ENCODE measurements at places on chromosomes 7 and 10. TPM values are rescaled to one million over a fixed set of nuclear protein-coding genes. Genes with fewer than 3 reads are reported as not detected.

DNA sequence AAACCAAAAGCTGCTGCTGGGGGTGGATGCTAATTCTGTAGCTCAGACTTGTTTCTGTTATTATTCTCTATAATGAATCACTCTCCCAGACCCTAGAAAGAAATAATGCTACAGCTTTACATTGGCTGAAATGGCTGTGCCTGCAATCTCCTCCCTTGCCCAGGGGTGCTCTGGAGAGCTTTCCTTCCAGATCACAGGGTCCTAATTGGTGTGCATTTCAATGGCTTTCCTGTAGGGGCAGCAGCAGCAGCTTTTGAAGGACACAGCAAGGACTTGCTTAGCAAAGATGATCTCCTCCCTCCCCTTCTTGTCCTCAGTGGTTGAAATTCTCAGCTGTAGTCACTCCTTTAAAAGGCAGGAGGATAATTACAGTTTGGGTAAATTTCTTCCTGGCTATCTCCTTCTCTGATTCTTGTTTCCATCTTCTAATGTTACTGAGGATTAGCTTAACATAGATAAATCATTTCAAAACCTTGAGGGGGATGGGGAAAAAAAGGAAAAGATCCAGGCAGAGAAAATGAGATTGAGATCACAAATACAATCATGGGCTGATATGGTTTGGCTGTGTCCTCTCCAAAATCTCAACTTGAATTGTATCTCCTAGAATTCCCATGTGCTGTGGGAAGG lies 120.2 kb upstream of the CTTNBP2 start:
- DNase-seq, result peak; percentile 68

DNA sequence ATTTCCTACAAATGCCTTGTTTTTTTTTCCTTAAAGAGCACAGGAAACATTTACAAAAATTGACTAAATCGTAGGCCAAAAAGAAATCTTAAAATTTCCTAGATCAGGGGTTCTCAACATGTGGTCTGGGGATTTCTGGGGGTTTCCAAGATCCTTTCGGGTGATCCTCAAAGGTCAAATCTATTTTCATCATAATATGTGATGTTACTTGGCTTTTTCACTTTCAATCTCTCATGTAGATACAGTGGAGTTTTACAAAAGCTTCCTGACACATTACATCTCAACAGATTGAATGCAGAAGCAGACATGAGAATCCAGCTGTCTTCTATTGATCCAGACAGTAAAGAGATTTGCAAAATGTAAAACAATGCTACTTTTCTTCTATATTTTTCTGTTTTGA lies 497.3 kb downstream of the INHBA start:
- DNase-seq, result no peak

GRCh38 chr7:151687523-151688235 lies 168.0 kb upstream of the RHEB start:
- DNase-seq, result peak; percentile 82

DNA sequence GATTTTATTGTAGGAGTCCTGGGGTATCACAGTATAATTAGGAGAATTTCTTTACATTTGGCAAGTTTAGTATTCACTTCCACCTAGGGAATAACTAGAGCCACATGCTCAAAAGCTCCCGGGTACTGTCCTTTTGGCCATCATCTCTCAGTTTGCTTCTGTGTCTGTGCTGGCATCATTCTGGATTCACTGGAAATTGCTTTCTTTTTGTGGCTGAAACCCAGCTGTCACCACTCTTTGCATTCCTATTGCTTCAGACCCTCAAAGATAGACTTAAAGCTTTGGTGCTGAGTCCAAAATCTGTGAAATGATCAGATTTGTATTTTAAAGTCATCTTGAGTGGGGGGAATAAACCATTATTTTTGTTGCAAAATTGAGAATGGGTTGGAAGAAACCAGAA lies 8.9 kb downstream of the SDK1 start:
- no peak for DNase-seq

DNA sequence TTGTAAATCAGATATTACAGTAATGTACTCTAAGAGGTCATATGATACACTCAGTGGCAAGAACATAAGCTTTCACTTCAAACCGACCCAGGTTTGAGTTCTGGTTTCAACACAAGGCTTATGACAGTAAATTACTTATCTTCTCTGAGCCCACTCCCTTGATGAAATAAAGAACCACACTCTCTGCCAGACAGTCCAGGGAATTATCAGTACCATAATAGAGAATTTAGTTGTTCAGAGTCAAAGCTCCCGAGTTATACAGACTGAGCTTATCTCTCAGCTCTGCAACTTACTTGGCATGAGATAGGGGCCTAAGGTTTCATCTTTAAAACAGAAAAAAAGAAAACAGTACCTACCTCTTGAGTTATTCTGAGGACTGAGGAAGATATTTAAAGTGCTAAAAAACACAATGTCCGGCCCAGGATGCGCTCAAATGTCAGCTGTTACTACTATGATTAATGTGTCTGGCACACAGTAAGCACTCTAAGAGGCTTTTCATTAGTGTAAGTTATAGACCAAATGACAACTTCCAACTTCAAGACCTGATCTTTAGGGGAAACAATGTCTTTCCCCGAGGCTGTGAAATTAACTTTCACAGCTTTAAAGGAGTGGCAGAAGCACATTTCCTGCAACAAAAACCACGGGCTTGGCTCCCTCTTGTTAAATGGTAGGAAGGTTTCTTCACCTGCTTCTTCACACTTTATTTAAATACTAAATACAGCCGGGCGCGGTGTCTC lies 38.1 kb downstream of the UBE2H start:
- no peak for DNase-seq

Gene ADCK2
- polyA plus RNA-seq, result 18.8 TPM

DNA sequence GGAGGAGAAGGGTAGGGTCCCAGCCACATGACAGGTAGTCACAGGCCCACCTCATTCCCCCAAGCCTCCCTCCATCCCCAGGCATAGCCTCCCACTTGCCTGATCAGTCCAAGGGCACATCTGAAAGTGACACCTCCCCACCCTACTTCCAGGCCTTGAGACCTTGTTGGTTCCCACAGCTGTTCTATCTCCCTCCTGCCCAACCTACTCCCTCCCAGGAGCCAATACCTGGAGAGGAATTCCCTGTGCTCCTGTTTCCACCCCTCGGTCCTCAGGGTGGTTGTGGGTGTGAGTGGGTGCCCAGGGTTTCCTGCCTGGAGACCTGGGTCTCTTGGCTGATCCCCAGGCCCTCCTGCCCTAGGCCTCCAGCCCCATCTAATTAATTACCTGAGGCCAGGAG lies 11.6 kb upstream of the IMPDH1 start:
- DNase-seq, result no peak

Gene MEIG1
- 1.4 TPM for polyA plus RNA-seq

- no peak for DNase-seq
These were observed 16.4 kb upstream of the RALA start for GRCh38 chr7:39606941-39607340.

GRCh38 chr7:19619122-19619521 lies 89.7 kb downstream of the POLR1F start:
- DNase-seq, result no peak

Gene GATAD1
- 17.5 TPM for polyA plus RNA-seq

Gene SLC18A3
- polyA plus RNA-seq, result not detected

GRCh38 chr7:38321967-38322366 lies 48.5 kb upstream of the TARP start:
- no peak for DNase-seq

Gene ZPBP
- not detected for polyA plus RNA-seq

- DNase-seq, result peak; percentile 54
These were observed 54.7 kb upstream of the EBF3 start for GRCh38 chr10:130018730-130019185.

Gene CYP2E1
- 3.4 TPM for polyA plus RNA-seq

Gene HSPA12A
- 18.9 TPM for polyA plus RNA-seq

DNA sequence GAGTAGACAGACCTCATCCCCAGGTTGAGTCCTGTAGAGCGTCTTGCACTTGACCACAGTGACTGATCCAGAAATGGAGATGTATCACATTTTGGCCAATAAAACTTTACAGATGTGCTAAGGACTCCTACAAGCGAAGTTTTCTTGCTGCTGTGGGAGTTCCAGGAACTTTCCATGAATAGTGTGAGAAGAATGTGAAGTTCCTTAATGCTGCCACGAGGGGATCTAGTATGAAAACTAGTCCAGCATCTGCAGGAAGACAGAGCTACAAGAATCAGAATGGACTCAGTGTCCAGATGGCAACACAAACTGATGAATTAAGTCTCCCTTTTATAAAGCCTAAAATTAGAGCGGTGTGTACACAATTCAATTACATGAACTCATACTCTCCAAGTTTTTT lies 14.8 kb upstream of the LSM8 start:
- no peak for DNase-seq

GRCh38 chr7:101559586-101559985 lies 69.5 kb downstream of the MYL10 start:
- peak; percentile 22 for DNase-seq

Gene PPP1R9A
- 2.6 TPM for polyA plus RNA-seq

Gene GPR26
- not detected for polyA plus RNA-seq

DNA sequence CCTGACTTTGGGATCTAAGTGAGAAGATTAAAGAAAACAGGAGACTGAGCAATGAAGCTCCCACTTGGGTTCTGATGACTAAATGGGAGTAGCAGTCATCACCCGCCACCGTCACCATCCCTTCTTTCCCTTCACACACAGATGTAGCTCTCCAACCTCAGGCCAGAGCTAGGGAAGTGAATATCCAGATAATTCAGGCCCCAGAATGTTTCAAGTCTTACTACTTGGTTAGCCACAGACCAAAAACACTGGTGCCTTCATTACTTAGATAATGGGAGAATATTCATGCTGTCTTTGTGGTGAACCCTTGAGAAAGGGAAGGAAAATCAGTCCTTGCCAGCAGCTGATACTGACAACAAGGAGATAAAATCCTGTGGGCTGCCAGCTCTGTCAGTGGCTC lies 100.7 kb downstream of the OSBPL3 start:
- no peak for DNase-seq

Gene NRCAM
- polyA plus RNA-seq, result 16.8 TPM

Gene SPACDR
- polyA plus RNA-seq, result not detected

GRCh38 chr10:45373576-45374349 lies at the start of gene ALOX5:
TSS of gene ALOX5 (plus strand) at chr10:45374216. CDS start at chr10:45374280, 64 bp downstream.
- DNase-seq, result peak; percentile 83

Gene CARD11
- 0.22 TPM for polyA plus RNA-seq

DNA sequence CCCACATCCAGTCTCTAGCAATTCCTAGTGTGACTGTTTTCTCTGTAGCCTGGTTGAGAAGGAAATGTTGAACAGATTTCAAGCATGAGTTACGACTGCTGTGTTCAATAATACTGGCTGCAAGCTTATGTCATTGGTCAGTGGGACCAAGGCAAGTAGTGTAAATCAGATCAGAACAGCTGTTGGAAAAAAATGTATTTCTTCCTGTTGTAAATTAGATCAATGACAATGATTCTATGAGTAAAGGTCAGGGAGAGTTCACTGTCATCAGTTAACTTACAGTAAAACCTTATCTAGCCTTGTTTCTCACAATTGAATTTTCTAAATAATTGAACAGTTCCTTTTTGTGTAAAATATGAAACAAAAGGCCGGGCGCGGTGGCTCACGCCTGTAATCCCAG lies 6.7 kb downstream of the OTUD1 start:
- DNase-seq, result no peak

Gene GPR146
- polyA plus RNA-seq, result 7.6 TPM

- no peak for DNase-seq
These were observed 17.9 kb upstream of the LRRC18 start for GRCh38 chr10:48957361-48958151.

- no peak for DNase-seq
These were observed 26.2 kb upstream of the BMPR1A start for GRCh38 chr10:86730227-86730626.

GRCh38 chr10:27680006-27680557 lies 65.5 kb downstream of the MKX start:
- DNase-seq, result no peak

Gene NDUFB8
- 638 TPM for polyA plus RNA-seq

Gene DNAAF5
- 11.6 TPM for polyA plus RNA-seq

Gene UBTD1
- 26.1 TPM for polyA plus RNA-seq

DNA sequence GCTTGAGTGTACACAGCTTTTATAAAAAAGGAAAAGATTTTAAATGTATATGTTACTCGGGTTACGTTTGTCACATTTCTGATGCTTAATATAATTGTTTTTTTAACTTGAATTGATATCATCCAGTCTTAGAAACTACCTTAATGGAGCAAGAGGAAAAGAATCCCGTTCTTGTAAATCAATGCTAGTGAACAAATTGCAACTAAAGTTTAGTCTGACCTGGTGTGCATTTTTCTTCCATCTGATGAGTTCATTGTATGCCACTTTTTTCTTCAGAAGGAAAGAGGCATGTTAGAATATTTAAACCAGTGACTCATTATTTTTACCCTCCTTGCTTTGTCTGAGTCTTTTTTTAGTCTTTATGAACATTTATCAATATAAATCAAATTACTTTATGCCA lies 34.7 kb downstream of the NET1 start:
- no peak for DNase-seq

DNA sequence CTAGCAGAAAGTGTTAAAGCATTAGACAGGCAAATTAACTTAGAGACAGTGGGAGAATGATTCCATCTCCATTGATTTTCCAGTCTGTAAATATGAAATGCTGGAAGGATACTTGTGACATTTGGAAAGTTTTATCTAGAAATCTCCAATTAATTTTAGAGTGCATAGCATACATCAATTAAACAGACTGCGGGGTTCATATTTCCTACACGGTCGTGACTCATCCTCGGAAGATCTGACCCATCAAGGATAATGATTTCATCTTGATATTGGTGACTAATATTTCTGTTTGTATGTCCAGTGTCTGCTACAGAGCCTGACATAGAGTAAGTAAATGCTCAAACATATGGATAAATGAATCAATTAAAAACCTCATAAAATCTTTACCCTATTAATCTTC lies 474.9 kb downstream of the KCNMA1 start:
- DNase-seq, result no peak

GRCh38 chr7:132131196-132131595 lies 445.1 kb downstream of the PLXNA4 start:
- no peak for DNase-seq

Gene CLDN15
- 13.3 TPM for polyA plus RNA-seq

DNA sequence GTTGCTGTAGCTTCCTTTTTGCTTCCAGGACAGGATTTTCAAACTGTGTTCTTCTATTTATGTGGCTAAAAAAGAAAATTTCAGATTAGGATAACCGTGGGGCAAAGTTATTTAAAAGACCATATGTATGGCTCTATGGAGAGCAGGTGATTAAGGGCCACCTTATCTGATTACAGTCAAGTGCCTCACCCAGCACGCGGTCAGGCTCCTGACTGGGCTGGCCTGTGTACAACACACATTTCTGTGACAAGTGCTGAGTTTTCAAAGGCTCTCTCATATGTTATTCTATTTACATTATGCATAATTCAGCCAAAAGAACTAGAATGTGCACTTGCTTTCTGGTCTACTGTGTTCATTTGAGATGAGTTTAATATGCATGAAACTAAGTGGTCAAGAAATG lies 547.4 kb downstream of the PHTF2 start:
- DNase-seq, result no peak

Gene C10orf90
- 0.30 TPM for polyA plus RNA-seq

Gene MSS51
- polyA plus RNA-seq, result 0.95 TPM

GRCh38 chr10:69327463-69328379 lies 49.4 kb downstream of the HK1 start:
- DNase-seq, result peak; percentile 89

GRCh38 chr7:151736403-151736909 lies 140.5 kb downstream of the PRKAG2 start:
- DNase-seq, result peak; percentile 98

Data from kidney (tissue), 22 donors.